Dorsolateral prefrontal cortex (tissue), 122 donors: ENCODE measurements at places on chromosomes 2 and 18. TPM values are rescaled to one million over a fixed set of nuclear protein-coding genes. Genes with fewer than 3 reads are reported as not detected.

DNA sequence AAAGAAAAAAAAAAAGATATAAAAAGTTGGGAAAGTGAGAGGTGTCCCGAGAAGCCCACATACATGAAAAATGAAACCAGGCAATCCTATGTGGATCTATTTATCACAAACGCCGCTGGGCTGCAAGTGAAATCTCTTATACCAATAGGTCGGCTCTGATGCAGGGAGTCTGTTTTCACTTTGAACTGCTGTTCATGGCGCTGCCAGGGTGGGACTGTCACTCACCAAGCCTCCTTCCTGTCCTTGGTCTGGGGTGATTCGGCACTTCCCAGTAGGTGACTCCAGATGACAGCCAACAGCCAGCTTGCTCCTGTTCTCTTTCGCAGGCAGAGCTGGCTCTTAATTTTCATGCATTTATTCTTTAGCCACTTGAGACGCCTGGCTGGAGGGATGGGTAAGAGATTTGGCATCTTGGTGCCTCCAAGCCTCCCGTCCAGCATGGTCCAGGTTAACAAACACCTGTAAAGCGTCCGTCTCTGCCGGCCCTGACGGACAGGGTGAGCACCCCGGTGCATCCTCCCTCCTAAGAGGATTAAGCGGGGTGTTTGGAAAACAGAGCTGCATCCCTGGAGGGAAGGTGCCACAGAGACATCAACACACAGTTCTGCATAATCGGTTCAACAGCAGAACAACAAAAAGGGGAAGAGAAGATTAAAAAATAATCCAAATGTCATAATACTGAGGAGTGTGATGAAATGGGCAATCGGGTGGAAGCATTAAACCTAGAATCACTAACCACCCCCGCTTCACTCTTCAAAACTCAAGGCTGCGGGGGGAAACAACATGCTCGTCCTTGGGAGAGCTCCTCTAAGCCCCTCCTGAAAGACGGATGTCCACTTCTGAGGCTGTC is 58.7 kb downstream of the STEAP3 start:
- DNase-seq, result no peak

DNA sequence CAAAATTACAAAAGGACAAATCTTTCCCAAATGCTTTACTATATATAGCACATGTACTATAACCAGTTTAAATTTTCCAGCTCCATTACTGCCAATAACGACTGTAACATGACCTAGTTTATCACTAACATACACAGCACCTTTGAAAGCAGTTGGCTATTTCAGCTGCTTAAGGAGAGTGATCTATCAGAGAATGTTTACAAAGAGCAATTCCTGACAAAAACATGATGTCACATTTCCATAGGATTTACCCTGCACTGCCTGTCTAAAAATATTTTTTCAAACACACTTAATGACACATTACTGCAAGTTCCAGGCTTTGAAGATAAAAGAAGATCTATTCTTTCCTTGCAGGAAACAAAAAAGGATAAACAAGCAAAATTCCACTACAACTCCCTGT is 40.6 kb downstream of the ZNF516 start:
- no peak for DNase-seq

DNA sequence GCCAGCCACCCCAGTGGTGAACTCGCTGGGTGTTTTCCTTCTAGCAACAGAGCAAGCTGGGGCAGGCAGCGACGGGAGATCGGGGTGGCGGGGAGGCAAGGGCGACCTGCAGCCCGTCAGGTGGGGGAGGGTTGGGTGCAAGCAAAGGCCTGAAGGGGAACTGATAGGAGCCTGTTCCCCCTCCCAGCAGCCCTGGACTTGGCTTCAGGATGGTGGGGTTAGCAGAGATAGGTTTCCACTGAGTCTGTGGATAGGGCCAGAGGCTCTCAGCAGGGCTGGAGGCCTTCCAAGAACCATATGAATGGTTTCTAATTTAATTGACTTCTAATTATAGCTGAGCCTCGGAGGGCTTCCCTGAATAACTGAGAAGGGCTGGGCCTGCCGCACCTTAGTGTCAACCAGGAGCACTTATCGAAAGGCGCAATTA is 55.3 kb downstream of the EDAR start:
- DNase-seq, result no peak

GRCh38 chr18:56433919-56434318 is 204.5 kb downstream of the TXNL1 start:
- no peak for DNase-seq

DNA sequence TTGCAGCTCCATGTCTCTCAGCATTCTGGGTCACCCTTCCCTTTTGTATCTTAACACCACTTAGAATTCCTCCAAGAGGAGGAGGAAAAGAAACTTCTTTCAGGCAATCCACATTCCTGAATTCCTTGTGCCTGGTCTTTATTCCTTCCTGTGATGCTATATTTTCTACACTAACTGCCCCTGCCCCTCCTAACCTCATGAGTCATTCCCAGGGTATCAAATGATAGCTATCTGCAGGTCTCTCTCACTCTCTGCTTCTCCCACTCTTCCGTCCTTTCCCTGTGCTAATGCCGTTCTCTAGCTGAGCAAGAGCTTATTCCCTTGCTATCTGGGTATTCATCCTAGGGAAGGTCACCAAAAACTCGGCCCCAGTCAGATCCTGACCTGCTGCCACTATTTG is 395.0 kb upstream of the TCF4 start:
- DNase-seq, result no peak

DNA sequence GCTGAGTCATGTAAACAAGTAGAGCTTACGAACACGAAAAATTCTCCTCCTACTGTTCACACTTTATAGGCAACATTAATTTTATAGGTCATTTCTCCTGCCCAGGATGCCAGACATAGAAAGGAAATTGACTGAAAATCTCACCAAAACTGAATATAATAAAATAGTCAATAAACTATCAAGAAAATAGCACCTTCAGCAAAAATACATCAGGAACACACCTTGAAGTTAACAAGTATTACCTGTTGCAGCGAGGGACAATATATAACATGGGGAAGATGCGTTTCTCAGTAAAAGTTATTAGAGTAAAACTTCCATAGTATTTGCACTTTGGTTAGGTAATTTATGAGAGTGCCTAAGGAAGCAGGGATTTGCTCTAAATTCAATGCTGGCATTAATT is 344.6 kb downstream of the KCNJ3 start:
- DNase-seq, result no peak

DNA sequence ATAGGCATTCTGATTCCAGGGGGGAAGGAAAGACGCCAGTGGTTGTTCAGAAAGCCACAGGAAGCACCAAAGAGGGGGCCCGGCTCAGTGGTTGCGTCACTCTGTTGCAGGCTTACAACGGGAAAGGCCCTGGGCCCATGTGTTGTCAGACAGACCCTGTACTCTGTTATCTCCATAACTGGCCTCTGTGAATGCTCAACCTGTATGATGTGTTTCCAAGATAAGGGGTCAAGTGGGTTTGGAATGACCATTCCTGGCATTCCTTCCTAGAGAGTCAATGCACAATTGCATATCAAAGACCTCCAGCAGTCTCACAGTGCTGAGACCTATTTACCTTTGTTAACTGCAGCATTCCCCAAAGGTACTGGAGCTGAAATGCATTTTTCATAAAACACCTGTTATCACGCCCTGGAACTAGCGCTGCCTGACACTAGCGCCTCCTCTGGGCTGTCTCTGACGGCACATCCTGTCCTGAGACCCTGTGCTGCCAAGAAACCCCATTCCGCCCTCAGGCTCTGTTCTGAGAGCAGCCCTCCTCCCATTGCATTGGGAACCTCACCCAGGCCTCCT is 13.2 kb upstream of the LRRFIP1 start:
- DNase-seq, result no peak

- DNase-seq, result no peak
These were observed 147.7 kb downstream of the TWIST2 start for GRCh38 chr2:238995634-238996033.

DNA sequence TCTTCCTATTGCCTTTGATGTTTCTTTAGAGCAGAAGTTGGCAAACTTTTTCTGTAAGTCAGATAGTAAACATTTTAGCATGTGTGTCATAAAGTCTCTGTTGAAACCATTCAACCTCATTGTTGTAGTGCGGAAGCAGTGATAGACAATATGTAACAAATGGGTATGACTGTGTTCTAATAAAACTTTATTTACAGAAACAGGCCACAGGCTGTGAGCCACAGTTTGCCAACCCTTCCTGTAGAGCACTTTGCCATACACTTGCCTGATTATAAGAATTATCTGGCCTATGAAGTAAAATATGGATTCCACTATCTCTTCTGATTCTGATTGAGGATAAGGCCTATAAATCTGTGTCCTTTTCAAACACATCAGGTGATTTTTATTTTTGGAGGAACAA is 237.4 kb downstream of the DOK6 start:
- DNase-seq, result no peak

- no peak for DNase-seq
These were observed 64.7 kb upstream of the GLI2 start for GRCh38 chr2:120670771-120671480.

- no peak for DNase-seq
These were observed 111.4 kb downstream of the ZNF516 start for GRCh38 chr18:76383636-76384035.

DNA sequence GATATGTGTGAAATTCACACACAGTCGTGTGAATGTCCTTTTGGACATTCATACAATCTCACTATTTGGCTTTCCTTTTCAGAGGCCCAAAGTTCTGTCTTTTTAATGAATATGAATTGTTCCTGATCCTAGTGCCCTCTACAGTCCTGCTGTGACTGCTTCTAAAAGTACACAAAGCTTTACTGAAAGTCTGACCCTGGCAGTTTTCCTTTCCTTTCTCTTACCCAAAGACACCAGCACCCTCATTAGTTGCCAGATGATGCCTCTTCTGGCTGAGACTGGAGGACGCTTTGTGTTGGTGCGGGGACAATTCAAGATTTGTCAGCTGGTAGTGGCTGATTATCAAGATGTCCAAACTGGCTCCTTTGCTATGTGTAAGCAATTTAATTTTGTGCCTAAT is 81.8 kb upstream of the CDCA7 start:
- DNase-seq, result no peak

- DNase-seq, result no peak
These were observed 50.0 kb downstream of the C2orf42 start for GRCh38 chr2:70140791-70141211.

DNA sequence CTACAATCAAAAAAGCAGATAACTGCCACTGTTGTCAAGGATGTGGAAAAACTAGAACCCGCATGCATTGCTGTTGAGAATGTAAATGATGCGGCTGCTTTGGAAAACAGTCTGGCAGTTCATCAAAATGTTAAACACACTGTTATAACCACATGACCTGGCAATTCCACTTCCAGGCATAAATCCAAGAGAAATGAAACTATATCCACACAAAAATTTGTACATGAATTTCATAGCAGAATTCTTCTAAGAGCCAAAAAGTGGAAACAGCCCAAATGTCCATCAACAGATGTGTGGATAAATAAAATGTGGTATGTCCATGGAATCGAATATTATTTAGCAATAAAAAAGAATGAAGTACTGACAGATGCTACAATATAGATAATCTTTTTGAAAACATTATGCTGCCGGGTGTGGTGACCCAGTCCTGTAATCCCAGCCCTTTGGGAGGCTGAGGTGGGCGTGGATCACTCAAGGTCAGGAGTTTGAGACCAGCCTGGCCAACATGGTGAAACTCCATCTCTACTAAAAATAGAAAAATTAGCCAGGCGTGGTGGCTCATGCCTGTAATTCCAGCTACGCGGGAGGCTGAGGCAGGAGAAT is 32.0 kb downstream of the ERCC3 start:
- no peak for DNase-seq

DNA sequence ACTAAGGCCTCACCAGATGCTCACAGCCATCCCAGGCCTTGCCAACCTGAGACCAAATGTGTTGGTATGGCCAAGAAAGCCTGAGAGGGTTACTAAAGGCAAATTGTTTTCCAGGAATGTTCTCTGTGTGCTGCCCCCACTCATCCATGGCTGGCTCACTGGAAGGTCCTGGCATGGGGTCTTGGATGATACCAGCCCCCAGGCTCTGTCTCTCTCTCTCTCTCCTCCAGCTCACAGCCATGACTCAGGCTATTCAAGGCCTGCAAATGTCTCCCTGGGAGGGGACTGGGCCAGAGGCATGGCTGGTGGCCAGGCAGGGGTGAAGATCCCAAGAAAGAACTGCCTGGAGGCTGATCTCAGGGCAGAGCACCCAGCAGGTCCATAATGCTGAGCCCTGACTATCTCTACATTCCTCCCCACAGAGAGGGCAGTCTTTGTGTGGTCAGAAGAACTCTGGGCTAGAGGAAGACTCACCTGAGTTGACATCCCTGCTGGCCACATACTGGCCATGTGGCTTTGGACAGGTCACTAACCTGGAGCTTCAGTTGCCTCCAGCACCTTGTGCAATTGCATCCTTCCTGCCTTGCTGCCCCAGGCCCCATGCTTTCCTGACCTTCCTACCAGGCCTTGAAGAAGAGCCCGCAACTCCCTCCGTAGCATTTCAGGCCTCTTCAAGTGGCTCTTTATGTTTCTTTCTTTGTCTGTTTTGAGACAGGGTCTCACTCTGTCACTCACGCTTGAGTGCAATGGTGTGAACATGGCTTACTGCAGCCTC is 150.4 kb downstream of the ZFP36L2 start:
- no peak for DNase-seq

GRCh38 chr2:10159086-10159485 is 36.5 kb downstream of the RRM2 start:
- DNase-seq, result no peak

DNA sequence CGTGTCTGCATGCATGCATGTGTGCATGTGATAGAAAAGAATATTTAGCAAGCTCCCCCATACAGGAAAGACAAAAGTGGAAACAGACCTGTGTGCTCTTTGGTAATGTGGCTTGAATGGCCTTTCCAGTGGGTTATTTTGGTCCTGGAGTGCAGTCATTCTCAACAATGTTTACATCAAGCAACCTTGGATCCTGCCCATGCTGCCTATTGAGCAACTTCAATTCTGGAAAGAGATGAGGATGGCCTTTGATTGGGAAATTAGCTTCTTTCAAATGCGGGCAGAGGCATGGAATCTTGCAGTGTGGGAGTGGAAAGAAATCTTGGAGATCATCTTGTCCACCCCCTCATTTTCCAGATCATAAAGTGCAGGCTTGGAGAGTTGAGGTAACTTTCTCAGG is 87.2 kb upstream of the SMAD2 start:
- no peak for DNase-seq

DNA sequence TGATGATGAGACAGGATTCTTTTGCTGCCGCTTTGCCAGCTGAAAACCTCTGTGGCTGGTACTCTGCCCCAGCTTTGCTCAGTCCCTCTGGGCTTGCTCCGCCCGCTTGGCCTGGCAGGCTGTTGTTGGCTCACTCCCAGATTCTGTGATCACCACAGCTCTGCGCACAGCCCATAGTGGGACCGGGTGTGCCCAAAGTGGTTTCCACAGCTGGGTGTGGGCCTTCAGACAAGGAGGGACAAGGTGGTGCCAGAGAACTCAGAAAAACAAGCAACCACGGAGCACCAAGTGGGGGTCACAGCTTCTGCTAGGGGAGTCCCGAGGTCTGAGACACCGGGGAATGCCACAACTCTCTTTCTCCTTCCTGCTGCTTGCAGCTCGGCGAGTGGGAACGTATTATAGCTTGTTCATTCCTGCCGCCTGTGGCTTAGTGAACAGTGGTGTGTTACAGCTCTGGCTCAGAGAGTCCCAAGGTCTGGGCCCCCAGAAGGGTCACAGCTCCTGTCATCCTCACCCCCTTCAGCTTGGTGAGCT is 9.2 kb upstream of the KYNU start:
- no peak for DNase-seq

Gene STAT4
- 32.2 TPM for total RNA-seq

Gene ZNF516
- total RNA-seq, result 26.7 TPM

Gene DSC3
- total RNA-seq, result not detected

Gene TOGARAM2
- 21.1 TPM for total RNA-seq

Gene GPAT2
- 4.4 TPM for total RNA-seq

Gene DSG2
- total RNA-seq, result 0.11 TPM

Gene RNF152
- 16.8 TPM for total RNA-seq

Gene WDR75
- 33.4 TPM for total RNA-seq

Gene GRB14
- total RNA-seq, result 5.8 TPM

Gene REEP1
- 66.4 TPM for total RNA-seq

Gene DLX1
- total RNA-seq, result 12.3 TPM

Gene GALNT5
- 0.19 TPM for total RNA-seq

Gene POTEE
- total RNA-seq, result 0.15 TPM
